Body of pancreas (tissue), 4 donors: ENCODE measurements at places on chromosomes 7 and 10.

DNA sequence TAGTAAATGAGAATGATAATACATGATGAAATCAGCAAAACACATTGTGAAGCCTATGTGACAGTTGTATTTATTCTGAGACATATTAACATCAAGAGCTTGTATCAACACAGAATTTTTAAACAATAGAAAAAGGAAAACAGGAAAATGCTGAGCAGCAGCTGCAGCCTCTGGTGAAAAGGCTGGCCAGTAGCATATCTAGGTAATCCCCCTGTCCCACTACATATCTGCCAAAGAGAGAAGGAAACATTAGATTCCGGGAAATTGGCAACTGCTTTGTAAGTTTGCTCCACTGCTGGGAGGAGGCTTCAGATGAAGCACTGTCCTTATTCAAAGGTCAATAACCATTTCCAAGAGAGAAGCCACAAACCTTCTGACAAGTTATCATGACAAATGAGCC lies 89.4 kb downstream of the RALA start:
- DNase-seq: no peak

DNA sequence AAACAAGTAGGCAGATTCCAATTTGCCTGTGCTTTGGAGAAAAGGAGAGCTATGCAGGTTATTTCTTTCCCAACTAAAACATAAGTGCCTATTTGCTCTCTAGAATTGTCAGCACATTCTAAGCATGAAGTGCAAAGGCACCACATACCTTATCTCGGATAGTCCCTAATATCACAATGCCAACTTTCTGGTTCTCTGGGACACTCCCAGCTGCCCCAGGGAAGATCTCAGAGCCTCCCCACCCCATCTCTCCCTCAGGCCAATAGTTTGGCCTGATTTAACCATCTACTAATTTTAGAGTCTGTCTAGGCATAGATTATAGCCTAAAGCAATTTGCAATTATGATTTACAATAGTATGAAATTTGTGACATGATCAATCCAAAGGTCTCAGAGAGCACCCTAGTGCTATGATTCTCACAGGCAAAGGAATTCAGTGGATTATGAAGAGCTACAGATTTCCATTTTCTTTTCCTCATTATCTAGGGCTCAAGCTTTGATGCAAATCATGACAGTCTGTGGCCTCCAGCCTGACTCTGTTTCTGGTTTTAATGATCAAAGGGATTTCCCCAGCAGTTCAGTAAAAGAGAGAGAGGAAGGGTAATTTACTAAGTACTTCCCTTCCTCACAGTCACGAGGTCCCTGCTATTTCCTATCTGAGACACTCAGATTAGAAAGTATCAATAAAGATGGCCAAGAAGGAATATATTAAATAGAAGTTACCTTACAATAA lies 29.0 kb upstream of the IL6 start:
- DNase-seq: no peak

- no peak for DNase-seq
These were observed 36.0 kb downstream of the SFMBT2 start for GRCh38 chr10:7374795-7375194.

GRCh38 chr7:123498031-123498430 lies 36.4 kb downstream of the IQUB start:
- no peak for DNase-seq

DNA sequence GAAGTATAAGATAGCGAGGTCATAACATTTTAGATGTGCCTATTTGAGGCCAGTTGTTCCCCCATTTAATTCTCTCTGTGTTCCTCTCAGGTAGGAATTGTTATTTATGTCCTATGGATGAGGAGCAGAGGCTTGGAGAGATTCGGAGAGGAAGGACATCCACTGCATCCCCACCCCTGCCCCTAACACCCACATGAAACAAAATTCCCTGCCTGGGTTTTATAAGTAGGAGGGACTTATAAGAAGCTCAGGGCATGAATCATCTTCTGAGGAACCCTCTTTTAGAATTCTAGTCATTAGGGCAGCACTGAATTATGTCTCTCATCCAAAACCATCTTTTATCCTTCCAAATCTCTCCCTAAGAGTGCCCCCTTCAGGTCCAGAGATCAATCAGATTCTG lies 5.0 kb downstream of the CHAT start:
- no peak for DNase-seq

DNA sequence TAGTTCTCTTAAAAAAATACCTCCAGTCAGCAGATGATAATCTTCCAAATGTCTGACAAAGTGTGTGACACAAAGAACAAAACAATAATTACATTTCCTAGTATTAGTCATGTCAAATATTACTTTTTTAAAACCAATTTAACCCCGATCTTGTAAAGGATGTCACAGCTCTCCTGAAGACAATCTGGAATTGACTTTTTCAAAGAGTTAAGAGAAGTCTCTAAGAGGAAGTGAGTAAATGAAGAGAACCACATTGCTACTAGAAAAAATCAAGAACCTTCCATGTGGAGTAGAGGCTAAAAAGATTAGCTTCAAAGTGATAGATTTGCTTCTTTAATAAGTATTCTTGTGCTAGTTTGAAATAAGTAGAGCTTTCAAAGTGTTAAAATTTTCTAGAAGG lies 218.2 kb upstream of the IMMP2L start:
- no peak for DNase-seq

GRCh38 chr7:80002865-80003264 lies 131.8 kb upstream of the GNAI1 start:
- DNase-seq: no peak

GRCh38 chr7:156089222-156089621 lies 277.0 kb upstream of the SHH start:
- no peak for DNase-seq

DNA sequence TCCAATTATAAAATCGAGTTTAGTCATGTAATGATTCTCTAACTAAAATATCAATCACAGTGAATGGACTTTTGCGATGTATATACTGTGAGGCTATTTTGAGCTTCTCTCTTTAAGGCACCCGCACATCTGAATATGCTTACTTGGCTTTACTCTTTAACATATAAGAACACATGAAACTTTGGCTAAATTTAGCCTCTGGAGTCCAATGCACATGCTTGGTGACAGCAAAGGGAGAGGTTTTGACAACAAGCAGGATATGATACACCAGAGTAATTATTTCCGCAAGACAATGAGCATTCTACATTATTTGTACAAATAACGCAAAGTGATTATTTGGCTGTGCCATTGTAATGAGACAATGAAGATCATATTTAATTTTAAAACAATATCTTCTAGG lies 72.4 kb downstream of the ARID5B start:
- DNase-seq: no peak

DNA sequence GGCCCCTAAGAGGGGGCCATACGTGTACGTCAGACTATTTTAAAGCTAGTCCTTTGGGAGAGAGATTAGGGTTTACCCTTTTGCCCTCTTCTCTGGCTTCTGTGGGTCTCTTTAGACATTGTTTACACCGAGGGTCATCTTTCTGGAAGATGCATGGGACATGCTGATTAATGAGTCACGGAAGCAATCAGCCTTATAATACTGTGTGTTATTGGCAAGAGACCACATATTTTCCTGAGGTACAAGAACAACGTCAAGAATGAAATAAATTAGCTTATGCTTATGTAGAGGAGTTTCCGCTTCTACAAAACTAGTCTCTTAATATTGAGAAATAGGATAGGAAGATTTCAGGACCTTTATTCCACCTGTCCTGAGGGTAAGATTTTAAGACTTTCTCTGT lies 327.7 kb downstream of the BBS9 start:
- no peak for DNase-seq

DNA sequence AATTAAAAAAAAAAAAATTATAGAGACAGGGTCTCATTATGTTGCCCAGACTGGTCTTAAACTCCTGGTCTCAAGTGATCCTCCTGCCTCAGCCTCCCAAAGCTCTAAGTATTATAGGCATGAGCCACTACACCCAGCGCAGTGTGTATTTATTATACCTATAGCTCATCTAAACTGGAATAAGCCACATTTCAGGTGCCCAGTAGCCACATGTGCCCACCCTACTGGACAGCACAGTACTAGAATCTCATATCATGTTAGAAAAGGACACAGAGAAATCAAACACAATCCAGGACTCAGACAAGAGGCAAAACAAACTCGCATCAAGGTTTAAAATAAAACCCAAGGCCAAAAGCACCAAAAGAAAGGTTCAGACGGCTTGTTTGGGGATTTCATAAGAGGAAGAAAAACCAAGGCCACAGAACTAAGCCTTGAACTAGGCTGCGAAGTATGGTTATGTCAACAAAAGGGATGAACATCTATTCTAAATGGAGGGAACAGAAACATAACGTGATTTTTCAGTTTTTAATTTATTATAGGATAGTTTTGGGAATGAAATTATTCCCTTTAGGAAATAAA lies 32.3 kb downstream of the SLC16A9 start:
- no peak for DNase-seq

- no peak for DNase-seq
These were observed 226.0 kb downstream of the KLF6 start for GRCh38 chr10:3559011-3559410.

DNA sequence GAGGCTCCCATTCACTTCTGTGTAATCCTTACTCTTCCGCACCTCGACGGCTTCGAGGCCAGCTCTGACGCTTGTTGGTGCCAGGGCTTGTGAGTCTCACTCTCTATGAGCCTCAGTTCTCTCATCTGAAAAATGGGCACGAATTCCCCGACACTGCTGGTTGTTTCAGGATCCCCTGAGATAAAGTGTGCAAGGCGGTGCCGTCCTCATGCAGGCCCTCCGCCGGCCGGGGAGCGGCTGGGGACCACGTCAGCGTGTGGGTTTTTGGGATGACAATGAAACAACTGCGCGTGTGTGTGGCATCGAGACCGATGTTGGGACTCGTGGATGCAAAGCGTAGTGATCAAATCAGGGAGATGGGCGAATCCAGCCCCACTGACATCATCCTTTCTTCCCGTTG lies 75.6 kb downstream of the FOXL3 start:
- DNase-seq: peak; percentile 3

DNA sequence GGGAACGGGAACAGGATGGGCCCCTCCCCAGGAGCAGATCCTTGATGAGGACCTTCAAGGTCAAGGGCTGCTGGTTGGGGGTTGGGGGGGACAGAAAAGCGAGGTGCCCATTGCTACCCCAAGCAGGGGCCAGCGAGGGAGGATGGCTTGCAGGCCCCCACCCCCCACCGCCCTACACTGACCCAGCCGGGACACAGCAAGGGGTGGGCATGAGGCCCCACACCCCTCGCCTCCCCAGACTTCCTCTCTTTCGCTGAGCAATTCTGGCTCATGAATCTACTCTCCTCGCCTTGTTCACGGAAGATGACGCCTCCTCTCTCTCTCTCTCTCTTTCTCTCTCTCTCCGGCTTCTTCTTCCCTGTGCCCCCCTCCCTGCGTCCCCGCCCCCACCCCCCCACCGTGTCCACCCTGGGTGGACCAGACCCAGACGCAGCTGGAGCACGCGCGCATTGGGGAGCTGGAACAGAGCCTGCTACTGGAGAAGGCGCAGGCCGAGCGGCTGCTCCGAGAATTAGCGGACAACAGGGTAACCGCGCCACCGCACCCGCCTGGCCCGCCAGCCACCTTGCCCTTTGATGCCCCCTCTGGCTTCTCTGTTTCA lies 81.1 kb upstream of the GTF2IRD1 start:
- DNase-seq: no peak
